ENCODE measurements at places on chromosomes 7 and 10.

- DNase-seq, result no peak
Observed at GRCh38 chr7:22868509-22868908, 45.9 kb upstream of the TOMM7 start.

GRCh38 chr10:98312349-98312748 lies 44.4 kb upstream of the LOXL4 start:
- DNase-seq, result no peak

DNA sequence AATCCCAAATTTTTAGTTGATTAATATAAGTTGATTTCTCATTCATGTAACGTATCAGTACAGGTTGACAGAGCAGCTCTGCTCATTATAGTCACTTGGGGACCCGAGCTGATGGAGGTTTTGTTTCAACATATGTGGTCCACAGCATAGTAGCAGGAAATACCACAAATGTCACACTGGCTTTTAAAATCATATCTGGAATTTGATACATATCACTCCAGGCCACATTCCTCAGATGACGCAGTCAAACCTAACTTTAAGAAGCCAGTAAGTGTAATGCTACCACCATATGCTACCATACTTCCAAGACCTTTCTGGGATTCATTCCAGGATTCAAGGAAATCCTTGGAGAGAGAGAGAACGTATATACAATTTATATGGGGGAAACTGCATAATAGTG lies 156.3 kb downstream of the PHF14 start:
- peak; percentile 2 for DNase-seq

GRCh38 chr10:23540401-23541030 lies 101.6 kb downstream of the OTUD1 start:
- DNase-seq, result no peak

- DNase-seq, result no peak
Observed at GRCh38 chr7:15729746-15730145, 43.3 kb upstream of the MEOX2 start.

DNA sequence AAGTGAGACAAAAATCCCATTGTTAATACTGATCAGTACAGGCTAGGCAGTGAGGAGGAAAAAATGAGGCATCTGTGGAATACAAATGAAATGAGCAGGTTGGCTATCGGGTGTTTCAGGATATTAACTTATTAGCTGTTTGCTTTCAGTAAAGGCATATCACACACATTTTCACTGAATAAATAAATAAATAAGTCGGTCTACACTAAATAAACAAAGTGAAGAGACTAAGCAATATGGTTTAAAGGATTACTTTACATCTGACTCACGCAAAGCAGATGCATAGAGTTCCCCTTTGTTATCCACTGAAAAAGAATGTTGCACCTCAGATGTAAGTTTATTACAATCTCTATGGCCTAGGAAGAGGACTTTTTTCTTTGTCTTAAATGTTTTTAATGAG lies 6.3 kb upstream of the SEMA3A start:
- DNase-seq, result no peak

GRCh38 chr10:98340261-98340939 lies 72.4 kb upstream of the LOXL4 start:
- peak; percentile 88 for DNase-seq

GRCh38 chr10:130456616-130457015 lies 320.4 kb downstream of the GLRX3 start:
- DNase-seq, result no peak

- no peak for DNase-seq
Observed at GRCh38 chr10:129899276-129900130, 64.6 kb downstream of the EBF3 start.

DNA sequence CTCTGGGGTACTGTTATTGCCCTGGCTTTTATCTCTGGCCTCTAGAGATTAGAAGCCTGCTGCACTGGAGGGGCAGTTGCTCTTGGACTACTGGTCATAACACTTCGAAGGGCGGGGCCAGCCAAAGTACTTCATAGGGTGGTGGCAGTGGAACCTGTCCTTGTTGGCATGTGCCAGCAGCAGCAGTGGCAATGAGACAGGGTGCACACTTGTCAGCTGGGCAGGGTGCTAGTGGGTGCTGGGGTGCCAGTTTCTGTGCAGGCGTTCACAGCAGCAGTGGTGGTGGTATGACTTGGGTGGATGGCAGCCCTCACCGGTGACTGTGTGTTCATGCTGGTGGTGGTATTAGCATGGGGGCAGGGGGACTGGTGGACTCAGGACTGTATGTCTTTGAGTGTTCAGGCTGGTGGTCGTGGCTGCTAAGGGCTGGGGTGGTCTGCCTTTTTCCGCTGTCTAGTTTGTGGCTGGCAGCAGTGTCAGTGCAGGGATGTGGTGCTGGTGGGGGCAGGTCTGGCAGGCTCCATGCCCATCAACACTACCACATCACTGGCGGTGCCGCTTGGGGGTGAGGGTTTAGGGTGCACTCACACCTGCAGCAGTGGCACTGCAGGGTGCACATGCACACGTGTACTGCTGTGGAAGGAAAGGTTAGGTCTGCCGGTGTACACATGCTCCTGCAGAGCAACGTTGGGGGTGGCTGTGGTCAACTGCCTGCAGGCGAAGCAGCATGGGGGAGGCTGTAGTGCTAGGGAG lies 176.1 kb upstream of the CDC14C start:
- no peak for DNase-seq
